ENCODE measurements at places on chromosomes 4 and X.

GRCh38 chr4:110540581-110540980 is 64.6 kb downstream of the ENPEP start:
- no peak for DNase-seq

- no peak for DNase-seq
These were observed 759.2 kb downstream of the DMD start for GRCh38 chrX:32451954-32452695.

GRCh38 chrX:44459501-44459900 is 83.2 kb downstream of the FUNDC1 start:
- DNase-seq = no peak

DNA sequence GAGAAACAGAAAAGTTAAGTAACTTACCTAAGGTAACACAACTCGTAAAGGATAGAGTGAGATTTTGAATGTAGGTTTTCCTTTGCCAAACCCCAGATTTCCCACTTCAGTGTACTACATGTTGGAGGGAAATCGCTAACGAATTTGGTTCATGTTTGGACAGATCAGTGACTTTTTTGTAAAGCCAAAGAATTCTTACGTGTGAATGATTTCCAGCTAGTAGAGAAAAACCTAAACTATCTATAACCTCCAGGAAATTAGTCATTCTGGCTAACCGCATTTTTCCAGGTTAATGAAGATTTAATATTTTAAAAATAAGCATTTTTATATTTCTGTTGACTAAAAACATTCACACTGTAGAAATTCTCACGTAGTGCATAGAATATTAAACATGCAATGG is 7.2 kb downstream of the TENM3 start:
- no peak for DNase-seq

GRCh38 chrX:30874851-30875250 is 14.2 kb downstream of the TAB3 start:
- DNase-seq = no peak

GRCh38 chr4:118757761-118758251 is 72.6 kb downstream of the METTL14 start:
- no peak for DNase-seq

- DNase-seq = no peak
These were observed 74.4 kb downstream of the CASP3 start for GRCh38 chr4:184574861-184575260.

GRCh38 chr4:14180983-14181601 is 553.6 kb upstream of the BOD1L1 start:
- DNase-seq = no peak

- DNase-seq = no peak
These were observed 714.9 kb downstream of the GRXCR1 start for GRCh38 chr4:43607400-43607799.

DNA sequence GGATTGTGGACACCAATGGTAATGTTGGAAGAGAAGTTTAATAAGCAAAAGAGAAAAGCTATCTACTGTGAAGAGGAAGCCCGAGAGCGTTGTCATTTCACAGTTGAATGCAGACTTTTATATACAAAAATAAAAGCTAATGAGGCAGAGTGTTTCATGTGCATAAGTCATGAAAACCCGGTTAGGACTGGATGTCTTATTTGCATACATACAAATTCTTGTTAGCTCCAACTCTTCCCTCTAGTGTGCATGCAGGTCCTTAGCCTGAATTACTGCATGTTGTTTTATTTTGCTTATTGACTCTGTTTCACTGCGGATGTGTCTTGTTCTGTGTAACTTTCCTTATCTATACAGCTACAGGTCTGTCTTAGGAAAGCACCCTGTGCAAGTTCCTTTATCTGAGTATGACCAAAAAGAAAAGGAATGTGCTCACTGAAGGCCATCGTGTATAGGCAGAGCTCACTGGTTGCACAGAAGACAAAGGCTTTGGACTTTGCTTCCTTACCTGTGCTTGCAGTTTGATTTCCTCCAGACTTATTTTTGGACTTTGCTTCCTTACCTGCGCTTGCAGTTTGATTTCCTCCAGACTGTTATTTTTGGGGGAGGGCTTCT is 25.1 kb upstream of the UGT2B11 start:
- DNase-seq = no peak

- no peak for DNase-seq
These were observed 56.7 kb downstream of the STOX2 start for GRCh38 chr4:183961795-183962194.

- no peak for DNase-seq
These were observed 47.5 kb downstream of the RAPGEF2 start for GRCh38 chr4:159150396-159150795.

- no peak for DNase-seq
These were observed 37.5 kb downstream of the ANXA10 start for GRCh38 chr4:168129802-168130201.

DNA sequence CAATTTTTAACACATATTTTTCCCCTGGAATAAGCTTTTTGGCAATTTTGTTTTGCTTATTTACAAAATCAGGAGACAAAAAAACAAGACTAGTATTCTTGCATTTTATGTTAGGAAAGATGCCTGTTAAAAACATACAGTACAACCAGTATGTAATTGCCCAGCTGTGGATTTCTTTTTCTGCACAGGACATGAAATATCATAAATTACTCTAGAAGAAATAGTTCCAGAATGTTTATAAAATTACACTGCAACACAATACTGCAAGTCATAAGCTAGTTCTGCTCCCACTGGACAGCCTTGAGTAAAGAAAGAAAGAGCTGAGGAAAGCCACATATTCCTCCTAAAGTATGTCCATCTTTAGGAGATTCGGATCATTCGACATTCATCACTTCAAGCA is 133.5 kb downstream of the SCFD2 start:
- no peak for DNase-seq

DNA sequence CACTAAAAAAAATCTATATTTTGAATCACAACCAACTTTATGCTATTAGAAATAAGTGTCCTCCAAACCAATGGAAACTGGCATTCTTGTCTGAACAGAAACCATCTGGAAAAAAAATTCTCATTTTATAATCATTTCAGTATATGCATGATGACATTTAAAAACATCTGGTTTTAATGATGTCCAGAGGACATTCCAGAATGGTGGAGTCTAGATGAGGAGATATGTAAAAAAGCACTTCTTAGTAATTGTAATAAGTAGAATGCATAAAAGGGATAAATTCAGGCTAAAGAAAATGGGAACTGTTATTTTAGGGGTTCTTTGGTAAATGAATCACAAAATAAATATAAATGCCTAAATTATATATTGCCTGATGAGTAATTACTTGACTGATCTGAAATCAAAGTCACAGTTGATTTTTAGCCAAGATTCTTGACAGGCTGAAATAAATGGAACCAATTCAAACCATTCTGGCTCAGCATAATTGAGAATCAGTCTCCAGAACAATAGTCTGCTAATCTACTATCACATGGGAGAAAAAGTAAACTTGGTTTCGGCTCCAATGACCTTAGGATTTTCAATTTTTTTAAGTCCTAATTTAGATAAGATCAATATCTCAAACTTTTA is 636.6 kb downstream of the FAT4 start:
- no peak for DNase-seq

DNA sequence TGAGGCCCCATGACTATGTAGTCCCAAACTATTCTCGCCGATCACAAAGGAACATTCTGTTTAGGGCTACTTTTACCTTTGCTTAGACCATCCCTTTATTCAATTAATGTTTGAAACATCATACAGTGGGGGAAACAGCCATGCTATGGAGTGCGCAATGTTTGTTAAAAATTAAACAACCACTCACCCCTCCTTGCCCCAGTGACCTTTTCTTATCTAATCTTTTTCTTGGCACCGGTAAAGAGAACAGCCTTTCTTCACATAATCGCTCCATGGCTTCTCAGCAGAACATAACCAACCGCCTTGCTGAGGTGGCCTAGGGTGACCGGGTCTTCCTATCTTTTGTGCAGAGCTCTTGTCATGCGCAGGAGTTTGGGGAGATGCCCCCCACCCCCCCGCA is 152.6 kb downstream of the VCX3A start:
- no peak for DNase-seq

DNA sequence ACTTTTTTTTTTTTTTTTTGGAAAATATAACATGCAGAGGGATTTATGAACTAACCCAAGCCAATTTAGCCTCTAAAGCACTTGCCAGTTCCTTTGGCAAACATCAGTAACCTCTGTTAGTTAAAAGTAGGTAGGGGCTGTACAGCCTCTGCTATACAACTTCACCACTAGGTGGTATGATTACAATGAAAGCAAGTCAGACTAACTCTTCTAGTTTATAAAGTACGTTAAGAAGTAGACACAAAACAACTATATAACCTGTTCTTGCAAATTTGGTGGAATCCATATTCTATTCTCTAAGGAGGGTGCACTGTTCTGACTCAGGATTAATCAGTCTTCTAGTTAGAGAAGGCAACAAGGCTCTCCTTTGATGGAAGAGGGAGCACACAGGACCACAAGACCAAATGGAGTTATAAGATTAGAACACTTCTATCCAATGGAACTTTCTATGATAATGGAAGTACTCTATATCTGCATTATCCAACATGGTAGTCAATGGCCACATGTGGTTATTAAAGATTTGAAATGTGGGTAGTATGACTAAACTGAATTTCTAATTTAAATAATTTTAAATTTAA is 12.8 kb downstream of the AIMP1 start:
- no peak for DNase-seq

- no peak for DNase-seq
These were observed 186.5 kb downstream of the MSL3 start for GRCh38 chrX:11944501-11944900.

DNA sequence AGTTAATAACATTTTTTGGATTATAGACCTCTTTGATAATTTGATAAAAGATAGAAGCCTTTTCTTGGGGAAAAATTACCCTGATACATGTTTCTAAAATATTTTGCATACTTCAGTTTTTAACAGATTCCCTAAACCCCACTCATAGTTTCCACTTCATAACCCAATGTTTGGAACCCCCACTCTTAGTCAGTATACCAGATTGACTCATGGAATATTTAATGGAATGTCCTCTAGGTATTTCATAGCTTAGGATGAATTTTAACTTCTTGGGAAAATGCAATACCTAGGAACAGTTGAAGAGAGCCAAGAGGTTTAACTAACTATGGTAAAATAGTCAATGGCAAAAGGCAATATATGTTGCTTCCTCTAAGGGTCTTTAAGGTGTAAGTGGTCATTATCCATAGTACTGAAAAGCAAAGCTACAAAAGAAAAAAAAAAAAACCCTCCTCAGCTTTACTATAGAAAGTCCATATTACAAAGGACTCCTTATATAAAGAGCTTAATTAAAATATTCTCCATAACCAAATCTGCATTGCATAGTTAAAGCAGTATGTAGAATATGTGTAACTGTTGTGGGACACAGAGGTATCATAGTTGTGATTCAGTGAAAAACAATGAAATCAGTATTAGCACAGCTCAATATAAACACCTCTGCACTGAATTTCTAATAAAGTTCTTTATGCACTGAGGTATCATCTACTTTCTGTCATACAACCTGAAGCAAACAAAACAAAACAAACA is 159.9 kb downstream of the PCDH7 start:
- DNase-seq = no peak

DNA sequence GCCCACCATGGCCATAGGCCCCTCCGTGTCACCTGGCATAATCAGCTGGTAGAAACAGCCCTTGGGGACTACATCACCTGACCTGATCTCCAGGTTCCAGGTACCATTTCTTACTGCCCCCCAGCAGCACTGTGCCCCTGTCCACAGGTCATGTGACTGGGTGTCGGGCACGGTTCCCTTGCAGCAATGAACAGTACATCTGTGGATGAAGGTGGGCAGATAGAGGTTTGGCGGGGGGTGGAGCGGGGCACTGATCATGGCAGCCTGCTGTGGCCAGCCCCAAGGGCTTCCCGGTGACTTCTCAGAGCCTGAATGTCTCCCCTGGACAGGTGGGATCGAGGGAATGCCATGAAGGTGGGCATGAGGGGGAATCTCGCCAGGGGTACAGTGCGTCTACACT is 37.8 kb downstream of the TRMT44 start:
- no peak for DNase-seq

DNA sequence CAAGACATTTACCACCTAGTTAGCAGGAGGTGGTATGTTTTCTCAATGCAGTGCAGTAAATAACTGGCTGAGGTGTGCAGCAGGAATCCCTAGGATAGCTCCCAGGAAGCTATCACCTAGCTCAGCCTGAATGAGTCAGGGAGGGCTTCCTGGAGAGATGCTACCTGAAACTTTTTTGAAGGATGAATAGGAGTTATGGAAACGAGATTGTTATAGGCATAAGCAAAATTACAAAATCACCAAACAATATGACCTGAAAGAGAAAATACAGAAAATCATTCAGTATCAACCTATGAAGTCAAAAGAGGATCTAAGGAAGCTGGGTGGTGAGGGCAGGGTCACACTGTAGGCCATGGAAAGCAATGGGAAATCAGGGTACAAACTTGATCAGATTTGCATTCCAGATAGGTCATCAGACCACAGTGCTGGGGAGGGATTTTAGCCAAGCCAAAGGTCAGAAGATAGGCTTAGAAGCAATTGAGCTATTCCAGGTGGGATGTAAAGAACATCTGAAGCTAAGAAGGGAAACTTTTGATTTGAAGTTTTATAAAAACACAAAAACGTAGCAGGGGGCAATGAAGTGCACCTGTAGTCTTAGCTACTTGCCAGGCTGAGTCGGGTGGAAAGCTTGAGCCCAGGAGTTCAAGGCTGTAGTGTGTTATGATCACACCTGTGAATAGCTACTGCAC is 11.3 kb downstream of the AREG start:
- no peak for DNase-seq
